Fibroblast of gingiva (primary cell): ENCODE measurements at places on chromosomes 16 and 17.

DNA sequence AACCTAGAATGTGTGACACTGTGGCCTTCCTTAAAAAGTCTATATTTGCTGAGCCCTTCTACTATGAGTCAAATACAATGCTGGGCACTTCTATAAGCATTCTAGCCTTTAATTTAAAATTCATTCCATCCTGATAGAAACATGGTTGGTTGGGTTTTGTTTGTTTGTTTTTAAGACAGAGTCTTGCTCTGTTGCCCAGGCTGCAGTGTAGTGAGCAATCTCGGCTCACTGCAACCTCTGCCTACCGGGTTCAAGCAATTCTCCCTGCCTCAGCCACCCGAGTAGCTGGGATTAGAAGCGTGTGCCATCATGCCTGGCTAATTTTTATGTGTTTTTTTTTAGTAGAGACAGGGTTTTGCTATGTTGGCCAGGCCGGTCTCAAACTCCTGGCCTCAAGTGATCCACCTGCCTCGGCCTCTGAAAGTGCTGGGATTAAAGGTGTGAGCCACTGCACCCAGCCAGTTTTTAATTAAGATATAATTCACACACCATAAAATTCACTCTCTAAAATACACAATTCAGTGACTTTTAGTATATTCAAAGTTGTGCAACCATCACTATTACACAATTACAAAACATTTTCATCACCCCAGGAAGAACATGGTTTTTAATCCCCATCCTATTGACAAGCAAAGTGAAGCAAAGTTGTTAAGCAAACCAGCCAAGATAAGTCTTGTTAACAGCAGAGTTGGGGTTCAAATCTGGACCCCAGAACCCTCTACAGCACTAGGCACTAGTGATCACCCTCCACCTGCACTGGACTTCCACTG, 42.8 kb downstream of the CMTM4 start:
- DNase-seq, result peak; percentile 34

- DNase-seq, result no peak
Observed at GRCh38 chr17:44118427-44119050, 4.9 kb downstream of the HDAC5 start.

DNA sequence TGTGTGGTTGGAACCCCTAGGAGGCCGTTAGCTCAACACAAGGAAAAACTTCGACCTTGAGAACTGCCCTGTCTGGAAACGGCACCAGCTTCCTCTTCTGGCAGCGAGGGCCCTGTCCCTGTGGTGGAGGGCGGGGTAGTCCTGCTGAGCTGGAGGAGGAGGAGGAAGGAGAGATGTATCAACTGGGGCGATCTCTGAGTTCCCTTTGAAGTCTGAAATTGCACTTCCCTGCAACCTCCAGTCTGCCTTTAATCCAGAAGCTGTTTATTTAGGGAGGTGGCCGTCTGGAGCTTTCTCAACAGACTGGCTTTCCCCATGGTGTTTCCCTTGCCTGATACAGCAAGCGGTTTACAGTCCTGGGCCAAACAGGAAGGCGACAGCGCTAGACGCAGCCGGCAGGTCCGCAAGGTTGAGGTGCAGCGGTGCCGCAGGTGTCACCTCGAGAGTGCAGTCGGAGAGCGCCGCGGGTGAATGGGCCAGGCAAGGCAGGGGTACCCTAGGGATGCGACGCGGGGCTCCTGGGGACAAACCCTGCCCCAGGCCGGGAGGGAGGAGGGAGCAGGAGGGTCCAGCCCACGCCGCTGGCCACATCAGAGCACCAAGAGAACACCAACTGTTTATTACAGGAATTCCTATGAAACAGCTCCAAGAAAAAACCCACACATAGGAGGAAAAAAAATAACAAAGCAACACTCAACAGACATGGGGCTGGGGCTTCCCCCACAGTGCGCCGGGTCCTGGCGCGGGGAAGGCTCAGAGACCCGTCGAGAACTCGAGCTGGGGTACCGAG, 11.4 kb upstream of the MRPS23 start:
- DNase-seq, result peak; percentile 41

GRCh38 chr17:61406971-61407911, 7.6 kb downstream of the TBX2 start:
- DNase-seq, result no peak

DNA sequence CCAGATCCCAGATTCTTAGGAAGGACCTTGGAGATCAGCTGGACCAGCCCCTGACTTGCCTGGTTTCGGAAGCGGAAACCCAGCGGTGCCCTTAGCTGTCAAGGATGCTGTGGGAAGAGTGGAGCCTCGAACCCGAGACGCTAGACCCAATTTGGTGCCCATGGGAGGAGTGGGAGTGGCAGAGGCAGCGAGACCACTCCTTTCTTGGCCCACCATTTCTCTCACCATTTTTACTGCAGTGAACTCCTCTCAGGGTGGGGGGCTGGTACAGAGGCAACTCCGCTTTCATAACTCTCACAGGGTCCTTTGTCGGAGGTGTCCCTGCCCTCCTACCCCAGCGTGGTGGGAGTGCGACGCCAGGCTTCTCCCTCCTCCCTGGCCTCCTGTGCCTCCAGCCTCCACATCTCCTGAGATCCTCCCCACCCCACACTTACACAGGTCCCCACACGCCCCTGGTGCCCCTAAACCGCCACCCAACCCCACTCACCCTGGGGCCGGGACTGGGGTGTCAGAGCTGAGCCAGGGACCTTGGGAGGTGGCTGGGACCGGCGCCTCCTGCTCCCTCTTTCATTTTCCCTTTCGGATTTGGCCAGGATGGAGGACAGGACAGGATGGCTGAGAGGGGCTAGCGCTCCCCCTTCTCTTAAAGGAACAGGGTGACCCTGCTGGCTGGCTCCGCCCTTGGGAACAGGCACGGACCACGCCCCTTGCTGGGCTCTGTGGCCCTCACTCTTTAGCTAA, at the start of gene GJD3:
Gene GJD3 (minus strand): TSS at position 617 of the 741 bp plus-strand sequence. CDS start 922 bp downstream, outside the sequence.
- DNase-seq, result peak; percentile 39

GRCh38 chr17:55959756-55960155, 193.5 kb upstream of the ANKFN1 start:
- DNase-seq, result no peak

DNA sequence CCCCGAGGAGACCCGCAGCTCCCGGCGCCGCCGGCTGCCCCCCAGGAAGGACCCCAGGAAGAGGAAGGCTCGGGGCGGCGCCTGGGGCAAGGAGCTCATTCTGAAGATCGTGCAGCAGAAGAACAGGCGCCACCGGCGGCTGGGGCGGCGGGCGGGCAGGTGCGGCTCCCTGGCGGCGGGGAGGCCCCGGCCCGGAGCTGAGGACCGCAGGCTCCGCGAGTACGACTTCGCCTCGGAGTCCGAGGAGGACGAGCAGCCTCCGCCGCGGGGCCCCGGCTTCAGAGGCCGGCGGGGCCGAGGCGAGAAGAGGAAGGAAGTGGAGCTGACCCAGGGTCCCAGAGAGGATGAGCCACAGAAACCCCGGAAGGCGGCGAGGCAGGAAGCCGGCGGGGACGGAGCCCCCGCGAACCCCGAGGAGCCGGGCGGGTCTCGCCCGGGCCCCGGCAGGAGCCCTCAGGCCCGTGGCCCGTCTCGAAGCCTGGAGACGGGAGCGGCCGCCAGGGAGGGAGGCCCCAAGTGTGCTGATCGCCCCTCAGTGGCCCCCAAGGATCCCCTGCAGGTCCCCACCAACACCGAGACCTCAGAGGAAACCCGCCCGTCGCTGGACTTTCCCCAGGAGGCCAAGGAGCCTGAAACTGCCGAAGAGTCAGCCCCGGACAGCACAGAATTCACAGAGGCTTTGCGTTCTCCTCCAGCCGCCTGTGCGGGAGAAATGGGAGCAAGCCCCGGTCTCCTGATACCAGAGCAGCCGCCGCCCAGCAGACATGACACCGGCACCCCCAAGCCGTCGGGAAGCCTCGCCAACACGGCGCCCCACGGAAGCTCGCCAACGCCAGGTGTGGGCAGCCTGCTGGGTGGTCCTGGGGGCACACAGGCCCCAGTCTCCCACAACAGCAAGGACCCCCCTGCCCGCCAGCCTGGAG, 22.3 kb upstream of the ZFPM1 start:
- no peak for DNase-seq

DNA sequence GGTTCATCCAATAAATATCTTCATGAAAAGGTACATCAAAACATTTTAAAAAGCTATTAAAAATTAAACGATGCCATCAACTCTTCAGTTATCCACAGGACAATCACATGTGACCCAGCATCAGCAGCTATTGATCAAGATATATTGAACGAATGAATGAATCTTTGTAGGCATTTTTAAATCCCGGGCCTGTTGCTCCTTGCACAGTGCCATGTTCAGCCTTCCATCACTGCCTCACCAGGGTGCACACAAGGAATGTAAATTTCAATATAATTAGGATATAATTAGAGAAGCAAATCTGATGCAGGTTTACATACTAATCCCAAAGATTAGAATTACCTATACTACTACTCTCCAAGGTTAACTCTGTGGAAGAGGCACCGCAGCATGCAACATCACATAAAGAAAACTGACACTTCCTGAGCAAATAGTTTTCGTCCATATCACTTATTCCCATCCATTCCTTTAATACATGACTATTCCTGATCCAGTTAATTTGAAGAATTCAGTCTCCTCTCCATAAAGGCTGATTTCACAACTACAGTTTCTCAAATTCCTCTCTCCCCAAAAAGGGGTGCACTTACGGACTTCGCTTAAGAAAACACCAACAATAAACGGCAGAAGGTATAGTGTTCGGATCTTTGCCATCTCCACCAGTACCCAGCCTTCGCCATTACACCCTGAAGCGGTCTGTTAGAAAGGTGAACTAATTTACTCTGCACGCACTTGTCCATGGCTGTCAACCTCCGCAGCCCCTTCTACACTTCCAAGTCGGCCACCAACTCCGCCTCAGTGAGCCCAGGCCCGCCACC, 938 bp downstream of the NCOR1 start:
- DNase-seq, result no peak

- peak; percentile 39 for DNase-seq
Observed at GRCh38 chr16:1773703-1774447, 941 bp upstream of the MRPS34 start.

DNA sequence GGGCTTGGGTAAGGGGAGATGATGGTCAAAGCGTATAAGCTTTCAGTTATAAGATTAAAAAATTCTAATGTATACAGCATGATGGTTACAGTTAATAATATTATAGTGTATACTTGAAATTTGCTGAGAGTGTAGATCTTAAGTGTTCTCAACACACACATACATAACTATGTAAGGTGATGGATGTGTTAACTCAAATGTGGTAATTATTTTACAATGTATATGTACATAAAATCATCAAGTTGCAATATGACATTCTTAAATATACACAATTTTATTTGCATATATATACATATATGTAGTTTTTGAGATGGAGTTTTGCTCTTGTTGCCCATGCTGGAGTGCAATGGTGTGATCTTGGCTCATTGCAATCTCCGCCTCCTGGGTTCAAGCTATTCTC, 7.2 kb downstream of the ZKSCAN2 start:
- DNase-seq, result no peak

- DNase-seq, result no peak
Observed at GRCh38 chr17:68657576-68657975, 56.4 kb upstream of the FAM20A start.

DNA sequence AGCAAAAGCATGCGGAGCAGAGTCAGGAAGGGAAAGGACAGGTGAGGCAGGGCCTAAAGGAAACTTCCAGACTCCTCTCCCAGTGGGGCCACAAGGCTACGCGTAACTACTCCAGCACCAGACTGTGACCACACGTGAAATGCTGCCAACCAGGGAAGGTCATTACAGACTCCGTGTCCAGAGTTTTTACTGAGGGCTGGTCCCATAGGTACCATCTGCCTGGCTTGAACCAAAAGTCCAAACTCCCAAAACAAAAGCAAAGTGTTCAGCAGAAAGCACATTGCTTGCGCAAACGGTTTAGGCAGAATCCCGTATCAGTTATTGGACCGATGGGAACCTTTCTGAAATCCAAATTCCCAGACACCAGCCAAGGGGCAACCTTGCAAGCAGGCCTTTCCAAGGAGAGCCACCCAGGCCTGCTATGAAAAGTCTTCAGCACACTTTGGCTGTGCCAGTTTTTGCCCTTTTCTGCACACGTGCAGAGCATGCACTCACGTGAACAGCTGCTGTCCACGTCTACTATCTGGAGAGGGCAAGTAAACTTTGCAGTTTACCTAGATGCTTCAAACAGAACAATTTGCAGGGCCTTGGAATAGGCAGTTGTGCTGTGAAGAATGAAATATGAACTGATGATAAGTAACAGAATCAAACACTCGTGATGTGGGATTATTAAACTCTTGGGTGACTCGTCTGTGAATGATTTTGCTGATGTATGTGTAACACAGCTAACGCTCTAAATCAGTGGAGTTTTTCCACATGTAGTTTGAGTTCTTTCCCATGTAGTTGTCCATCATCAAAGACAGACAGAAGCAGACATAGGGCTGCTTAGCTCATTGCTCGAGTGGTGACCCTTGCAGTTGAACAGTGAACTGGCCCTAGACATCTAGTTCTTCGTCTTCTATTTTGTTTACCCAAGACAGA, 58.1 kb upstream of the CRISPLD2 start:
- peak; percentile 37 for DNase-seq
